Thyroid gland (tissue), 4 donors: ENCODE measurements at places on chromosomes 5 and 9. TPM values are rescaled to one million over a fixed set of nuclear protein-coding genes. Genes with fewer than 3 reads are reported as not detected.

Gene ISOC1
- 23.8 TPM for total RNA-seq

Gene LRRTM2
- total RNA-seq, result 1.2 TPM

DNA sequence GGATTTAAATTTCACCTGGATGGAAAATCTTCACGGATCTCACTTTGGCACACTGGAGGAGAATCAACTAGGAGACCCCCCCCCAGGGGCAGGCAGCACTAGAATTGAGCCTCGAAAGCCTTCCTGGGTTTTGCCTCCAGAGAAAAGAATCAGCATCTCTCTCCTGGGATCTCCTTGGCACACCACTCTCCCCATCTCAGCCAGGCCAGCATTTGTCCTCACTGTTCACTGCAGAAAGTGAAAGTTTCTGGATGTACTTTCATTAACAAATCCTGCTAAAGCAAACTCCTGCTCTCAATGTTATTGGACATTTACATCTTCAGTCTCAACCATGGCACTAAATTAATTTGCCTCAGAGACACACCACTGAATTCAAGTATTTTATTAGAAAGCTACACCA lies 312.2 kb downstream of the SLIT3 start:
- DNase-seq, result no peak

GRCh38 chr5:173785400-173785799 lies 102.7 kb upstream of the CPEB4 start:
- DNase-seq, result no peak

DNA sequence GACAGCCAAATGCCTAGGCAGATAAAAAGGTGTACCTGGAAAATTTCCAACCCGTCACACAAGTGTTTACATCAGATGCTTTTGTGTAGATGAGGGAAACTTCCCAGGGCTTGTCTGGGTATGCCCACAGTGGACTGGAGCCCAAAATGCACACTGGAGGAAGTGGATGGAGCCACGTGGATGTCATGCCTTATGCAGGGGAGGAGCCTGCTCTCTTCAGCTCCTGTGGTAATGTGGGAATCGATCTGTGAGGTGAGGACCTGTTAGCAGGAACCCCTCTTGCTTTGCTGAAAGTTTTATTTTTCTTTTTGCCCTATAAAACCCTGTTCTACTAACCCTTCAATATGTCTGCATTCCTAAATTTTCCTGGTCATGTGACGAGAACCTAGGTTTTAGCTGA lies 439.2 kb upstream of the CDH9 start:
- DNase-seq, result no peak

DNA sequence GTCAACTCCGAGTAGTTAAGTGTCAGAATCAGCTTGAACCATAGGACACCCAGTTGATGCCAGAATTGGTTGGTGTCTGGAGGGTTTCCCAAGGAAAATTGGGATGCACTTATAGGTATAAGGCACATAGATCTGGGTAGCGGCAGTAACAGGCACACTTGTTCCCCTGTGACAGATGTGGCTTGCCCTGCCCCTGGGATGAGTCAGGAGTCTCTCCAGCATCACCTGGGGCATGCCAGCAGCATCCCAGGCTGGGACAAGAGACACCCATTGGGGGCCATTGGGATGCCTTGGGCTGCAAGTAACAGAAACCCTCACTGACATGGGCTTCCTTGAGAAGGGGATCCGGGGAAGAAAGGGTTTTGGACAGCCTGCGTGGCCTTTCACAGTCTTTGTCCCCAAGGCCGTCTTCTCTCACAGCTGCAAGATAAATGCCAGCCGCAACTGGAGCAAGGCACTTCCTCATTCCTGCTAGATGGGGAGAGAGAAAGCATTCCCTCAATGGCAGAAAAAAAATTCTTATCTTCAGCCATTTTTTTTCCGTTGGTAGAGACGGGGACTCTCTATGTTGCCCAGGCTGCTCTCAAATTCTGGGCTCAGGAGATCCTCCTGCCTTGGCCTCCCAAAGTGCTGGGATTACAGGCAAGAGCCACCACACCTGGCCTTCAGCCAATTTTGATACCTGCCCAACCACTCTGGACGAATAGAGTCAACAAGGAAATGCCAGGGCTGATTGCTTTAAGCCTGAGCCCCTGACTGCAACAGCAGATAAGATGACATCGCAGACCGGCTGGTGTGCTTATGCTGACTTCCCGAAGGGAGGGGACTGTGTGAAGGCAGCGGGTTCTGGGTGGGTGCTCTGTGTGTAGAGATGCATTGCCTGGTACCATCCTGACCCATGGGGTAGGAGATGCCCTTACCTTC lies 13.3 kb upstream of the RNF130 start:
- DNase-seq, result peak; percentile 58

- DNase-seq, result no peak
Observed at GRCh38 chr5:133680830-133681565, 68.7 kb upstream of the FSTL4 start.

- peak; percentile 54 for DNase-seq
Observed at GRCh38 chr5:80181618-80182211, 74.1 kb downstream of the SERINC5 start.

DNA sequence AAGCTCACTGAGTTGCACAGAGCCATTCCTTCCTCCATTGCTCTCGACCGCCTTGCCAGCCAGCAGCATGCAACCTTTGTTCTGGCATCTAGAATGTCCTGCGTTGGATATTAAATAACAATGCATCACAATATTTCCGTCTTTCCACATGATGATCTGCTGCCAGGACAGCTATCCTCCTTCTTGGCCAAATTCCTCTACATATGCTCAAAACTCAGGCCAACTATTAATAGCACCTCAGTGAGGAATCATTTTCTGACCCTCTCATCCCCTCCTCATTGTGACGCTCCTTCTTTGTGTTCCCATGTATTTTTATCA lies 128.6 kb downstream of the MYO10 start:
- no peak for DNase-seq

Gene TAF1L
- 0.11 TPM for total RNA-seq

GRCh38 chr5:174581479-174581878 lies 142.9 kb upstream of the MSX2 start:
- DNase-seq, result peak; percentile 12

Gene QSOX2
- total RNA-seq, result 8.9 TPM

DNA sequence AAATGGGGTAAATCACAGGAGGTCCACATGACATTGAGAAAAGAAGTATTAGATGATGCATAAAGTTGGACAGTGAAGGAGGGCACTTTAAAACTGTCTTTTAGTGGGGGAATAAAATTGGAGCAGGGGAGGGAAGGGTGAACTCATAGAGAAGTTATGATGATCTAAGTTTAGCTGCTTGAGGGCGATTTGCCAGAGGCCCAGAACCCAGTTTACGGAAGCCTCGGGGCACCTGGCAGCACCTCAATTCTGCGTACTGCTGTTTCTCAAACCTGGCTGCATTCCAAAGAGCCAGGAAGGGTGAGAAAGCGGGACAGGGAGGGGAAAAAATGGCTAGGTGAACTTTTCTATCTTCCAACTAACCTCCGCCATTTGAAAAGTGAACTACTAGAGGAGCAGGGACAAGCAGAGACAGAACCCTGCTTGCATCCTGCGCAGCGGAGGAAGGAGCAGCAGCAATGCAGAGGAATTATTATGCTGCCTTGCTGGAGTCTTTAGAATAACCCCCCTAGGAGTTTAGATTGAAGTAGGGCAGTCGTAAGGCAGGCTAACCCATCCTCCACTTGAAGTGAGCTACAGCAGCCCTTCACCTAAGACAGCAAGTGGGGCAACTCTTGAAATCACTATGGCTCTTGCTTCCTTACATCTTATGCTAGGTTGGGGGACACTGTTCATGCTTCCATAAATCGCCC lies 316.8 kb downstream of the BRINP1 start:
- peak; percentile 74 for DNase-seq

- no peak for DNase-seq
Observed at GRCh38 chr5:172544371-172545095, 90.2 kb upstream of the SH3PXD2B start.

Gene TAS2R1
- 1.3 TPM for total RNA-seq

DNA sequence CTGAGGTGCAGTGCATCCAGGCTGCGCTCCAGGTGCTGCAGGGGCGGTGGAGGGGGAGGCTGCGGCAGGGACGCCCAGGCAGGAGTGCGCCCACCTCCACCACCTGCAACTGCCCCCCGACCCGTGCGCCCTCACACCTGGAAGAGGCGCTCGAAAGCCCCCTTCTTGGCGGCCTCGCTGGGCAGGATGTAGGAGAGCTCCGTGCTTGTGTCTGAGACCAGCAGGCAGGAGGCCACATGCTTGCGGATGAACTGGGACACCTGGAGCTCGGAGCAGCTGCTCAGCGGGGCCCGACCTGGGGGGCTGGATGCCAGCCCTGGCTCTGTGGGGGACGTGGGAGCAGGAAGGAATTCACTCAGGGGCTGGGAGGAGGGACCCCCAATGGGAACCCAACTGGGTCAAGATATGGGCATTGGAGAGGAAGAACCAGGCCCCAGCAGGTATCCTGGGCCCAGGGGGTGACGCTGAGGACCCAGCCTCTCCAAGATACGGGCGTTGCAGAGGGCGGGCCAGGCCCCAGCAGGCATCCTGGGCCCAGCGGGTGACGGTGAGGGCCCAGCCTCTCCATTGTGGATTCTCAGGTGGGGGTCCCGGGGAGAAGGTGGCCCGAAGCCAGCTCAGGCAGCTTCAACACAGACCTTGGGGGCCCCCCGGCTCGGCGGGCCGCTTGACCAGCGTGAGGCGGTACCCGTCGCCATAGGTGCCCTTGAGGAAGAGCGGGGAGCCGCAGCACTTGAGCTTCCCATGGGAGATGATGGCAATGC lies 13.1 kb downstream of the ABCA2 start:
- no peak for DNase-seq

Gene GRIN3A
- not detected for total RNA-seq

DNA sequence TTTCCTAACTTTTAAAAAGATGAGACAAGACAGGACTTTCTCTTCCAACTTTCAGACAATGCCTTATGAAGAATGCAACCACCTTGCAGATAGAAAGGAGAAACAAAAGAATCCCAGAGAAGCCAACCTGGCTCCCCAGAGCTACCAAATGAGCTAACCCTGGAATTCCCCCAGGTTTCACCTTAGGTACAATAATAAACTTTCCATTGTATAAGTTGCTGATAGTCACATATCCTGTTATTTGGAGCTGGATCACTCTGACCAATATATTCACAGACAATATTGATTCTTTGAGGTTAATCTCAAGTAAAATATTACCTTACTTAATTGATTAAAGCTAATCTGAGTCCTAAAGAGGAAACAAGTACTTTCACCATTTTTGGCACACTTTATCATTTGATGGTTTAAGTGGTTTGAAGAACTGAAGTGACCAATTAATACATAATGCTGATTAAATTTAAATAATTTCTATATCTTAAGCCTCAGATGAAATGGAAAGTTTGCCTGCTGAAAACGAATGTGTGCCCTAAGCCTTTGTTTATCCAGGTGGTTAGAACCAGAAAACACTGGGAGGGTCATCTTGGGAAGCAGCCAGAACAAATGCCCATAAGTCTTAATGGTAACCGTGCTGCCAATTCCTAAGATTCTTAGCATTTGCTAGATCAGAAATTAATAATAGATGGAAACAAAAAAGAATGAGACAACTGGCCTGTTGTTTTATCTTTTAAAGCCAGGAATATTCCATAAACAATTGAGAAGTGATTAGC lies 159.6 kb upstream of the SLC12A2 start:
- DNase-seq, result no peak

GRCh38 chr9:131769361-131769760 lies 29.5 kb upstream of the RAPGEF1 start:
- DNase-seq, result no peak

DNA sequence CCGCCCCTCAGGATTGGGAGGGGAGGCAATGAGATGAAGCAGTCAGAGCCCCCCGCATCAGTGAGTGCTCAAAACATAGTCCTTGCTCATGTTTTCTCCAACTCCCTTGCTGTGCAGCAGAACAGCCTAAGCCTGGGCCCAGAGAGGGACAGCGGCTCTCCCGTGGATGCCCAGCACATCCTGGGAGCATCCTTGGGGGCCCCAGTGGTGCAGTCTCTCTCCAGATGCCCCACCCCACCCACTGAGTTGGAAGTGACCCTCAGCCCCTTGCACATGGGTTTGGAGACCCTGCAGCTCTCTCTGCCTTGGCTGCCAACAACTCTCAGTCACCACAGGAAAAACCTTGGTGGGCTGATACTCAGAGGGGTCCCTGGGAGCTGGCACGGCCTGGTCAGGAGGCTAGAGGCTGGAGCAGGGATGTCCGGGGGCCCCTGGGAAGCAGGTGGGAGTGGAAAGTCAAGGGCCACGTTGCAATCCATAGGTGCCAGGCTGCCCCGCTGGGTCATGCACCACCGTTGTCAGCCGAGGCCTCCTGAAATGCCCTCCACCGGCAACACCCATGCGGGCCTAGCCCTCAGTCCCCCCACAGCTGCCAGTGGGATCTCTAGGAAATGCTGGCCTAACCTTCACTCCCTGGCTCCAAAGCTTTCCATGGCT lies 242.5 kb downstream of the PBX3 start:
- no peak for DNase-seq

- DNase-seq, result no peak
Observed at GRCh38 chr9:134396258-134396742, 70.0 kb downstream of the RXRA start.

- no peak for DNase-seq
Observed at GRCh38 chr5:64836786-64837185, 68.1 kb downstream of the CWC27 start.

GRCh38 chr9:34123682-34124081 lies 2.8 kb downstream of the DCAF12 start:
- no peak for DNase-seq
